Activated CD4-positive, alpha-beta T cell treated with anti-CD3 and anti-CD28 coated beads for 24 hours (primary cell): ENCODE measurements at places on chromosomes 12 and 14.
A peak's percentile ranks its signal among the peaks of the same experiment; 100 is the strongest.

- DNase-seq: no peak
Observed at GRCh38 chr14:80133457-80133856, 77.8 kb downstream of the DIO2 start.

- DNase-seq: no peak
Observed at GRCh38 chr12:43669373-43669772, 89.2 kb downstream of the PUS7L start.

DNA sequence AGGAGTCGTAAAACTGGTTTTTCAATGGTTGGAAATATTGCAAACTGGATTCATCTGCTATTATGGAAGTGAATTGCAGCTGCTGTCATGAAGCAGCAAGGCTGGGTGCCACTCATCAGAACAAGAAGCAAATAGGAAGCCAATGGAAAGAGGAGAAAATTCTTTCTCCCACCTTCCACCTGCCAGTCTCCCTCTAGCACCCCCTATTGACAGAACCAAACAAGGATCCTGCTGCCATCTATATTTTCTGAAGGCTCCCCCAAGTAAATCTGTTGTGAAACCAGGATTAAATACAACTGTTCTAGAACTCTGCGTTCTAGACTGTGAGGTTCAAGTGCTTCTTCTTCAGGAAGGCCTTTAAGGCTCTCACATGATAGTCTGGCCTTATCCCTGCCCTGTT, 286.6 kb downstream of the AACS start:
- DNase-seq: no peak

DNA sequence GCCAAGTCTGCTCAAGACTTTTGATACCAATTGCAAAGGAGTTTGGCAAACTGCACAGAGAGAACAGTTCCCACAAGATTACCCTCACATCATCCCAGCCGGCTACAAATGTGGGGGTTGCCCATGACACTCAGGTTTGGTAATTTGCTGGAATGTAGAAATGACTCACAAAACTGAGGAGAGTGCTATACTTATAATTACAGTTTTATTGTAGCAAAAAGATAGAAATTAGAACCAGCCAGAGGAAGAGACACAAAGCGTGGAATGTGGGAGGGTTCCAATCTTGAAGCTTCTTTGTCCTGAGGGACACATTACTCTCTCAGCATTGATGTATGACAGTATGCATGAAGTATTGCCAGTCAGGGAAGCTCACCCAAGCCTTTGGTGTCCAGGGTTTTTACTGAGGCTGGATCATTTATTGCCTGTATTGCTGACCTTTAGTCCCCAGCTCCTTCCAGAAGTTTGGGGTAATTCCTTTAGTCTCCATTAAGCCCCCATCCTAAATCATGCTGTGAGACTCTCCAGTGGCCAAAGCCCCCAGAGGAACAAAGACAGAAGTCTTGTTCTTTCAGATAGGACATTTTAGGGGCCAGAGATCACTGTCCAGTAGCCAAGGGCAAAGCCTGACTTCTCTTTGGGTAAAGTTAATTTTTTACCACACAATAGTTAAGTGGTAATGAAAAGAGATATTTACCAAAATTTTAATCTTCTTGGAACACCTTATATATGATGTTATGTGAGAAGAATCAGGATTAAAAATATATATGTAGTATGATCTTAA, 9.9 kb downstream of the TBK1 start:
- DNase-seq: no peak

- no peak for DNase-seq
Observed at GRCh38 chr12:6778217-6778573, 5.9 kb downstream of the LAG3 start.

GRCh38 chr12:4117386-4118016, 156.1 kb upstream of the CCND2 start:
- no peak for DNase-seq

GRCh38 chr12:131454418-131455217, 256.3 kb upstream of the SFSWAP start:
- peak; percentile 13 for DNase-seq
